CD4-positive, alpha-beta T cell treated with Interleukin-12 subunit alpha and Interleukin-12 subunit beta, for 1 hour (primary cell): ENCODE measurements at places on chromosomes 3 and 15.
A peak's percentile ranks its signal among the peaks of the same experiment; 100 is the strongest.

- DNase-seq = no peak
Observed at GRCh38 chr3:111803123-111803593, 55.9 kb upstream of the PHLDB2 start.

DNA sequence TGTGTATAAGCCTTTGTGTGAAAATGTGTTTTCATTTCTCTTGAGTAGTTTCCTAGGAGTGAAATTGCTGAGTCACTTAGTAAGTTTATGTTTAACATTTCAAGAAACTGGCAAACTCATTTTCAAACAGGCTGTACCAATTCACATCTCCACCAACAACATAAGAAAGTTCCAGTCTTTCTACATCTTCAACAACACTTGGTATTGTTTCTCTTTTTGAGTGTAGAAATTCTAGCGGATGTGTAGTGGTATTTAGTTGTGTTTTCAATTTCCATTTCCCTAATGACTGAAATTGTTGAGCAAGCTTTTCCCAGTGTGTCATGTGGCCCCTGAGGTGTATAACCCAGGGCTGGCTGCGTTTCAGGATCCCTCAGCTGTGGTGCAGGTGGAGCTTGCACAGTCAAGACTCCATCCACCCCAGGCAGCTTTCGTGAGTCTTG lies 258.5 kb downstream of the PDCD6IP start:
- DNase-seq = no peak

GRCh38 chr3:55469957-55470526 lies 17.1 kb downstream of the WNT5A start:
- DNase-seq = no peak

DNA sequence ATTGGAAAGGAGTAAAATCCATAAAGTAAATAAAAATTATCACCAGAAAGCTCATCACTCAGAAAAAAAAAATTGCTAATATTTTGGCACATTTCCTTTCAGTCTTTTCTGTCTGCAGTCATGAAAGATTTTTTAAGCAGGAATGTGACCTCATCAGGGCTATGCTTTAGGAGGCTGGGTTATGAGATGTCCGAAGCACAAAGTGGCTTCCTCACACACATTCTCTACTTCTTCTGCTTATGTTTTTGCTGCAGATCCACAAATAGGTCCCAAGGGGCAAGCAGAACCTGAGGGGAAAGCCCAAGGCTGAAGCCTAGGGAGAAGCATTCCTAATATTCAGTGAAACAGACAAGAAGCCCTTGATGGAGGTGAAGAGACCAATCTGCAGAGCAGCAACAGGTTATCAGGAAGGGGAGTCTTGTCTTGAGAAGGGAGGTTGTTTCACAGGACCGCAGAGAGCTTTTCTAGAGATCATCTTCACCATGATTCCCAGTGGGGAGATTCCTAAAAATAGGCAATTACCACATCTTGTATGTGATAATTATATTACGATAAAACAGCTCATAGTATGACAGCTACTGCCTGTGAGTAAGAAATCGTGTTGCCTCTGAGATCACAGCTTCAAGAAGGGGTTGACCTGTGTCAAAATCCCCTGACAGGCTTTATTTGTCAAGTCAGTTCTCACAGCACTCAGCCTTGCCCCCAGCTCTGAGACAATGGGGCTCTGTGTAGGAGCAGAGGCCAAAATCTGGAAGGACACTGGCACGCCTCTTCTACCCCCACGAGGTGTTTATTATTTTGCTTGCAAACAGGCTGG lies 60.5 kb downstream of the IGF2BP2 start:
- DNase-seq = no peak

- DNase-seq = no peak
Observed at GRCh38 chr3:64667887-64668581, 19.8 kb downstream of the ADAMTS9 start.

- no peak for DNase-seq
Observed at GRCh38 chr3:14113965-14114635, 10.6 kb downstream of the CHCHD4 start.

DNA sequence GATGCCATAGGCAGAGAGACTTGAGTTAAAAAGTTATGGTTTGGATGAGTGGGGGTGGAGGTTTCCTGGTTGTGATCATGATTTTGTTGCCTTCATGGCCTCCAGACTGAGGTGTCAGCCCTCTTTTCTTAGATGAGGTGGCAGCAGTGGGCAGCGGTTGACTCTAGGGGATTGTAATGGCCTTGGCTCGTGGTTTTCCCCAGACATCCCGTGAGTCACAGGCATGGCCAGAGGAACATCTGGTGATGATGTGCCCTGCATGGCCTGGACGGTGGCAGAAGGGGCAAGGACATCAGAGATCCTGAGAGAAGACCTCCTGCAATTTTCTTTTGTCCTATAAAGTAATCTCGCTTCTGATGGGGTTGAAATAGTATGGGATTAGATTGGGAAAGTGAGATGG lies 12.4 kb downstream of the RETNLB start:
- no peak for DNase-seq

DNA sequence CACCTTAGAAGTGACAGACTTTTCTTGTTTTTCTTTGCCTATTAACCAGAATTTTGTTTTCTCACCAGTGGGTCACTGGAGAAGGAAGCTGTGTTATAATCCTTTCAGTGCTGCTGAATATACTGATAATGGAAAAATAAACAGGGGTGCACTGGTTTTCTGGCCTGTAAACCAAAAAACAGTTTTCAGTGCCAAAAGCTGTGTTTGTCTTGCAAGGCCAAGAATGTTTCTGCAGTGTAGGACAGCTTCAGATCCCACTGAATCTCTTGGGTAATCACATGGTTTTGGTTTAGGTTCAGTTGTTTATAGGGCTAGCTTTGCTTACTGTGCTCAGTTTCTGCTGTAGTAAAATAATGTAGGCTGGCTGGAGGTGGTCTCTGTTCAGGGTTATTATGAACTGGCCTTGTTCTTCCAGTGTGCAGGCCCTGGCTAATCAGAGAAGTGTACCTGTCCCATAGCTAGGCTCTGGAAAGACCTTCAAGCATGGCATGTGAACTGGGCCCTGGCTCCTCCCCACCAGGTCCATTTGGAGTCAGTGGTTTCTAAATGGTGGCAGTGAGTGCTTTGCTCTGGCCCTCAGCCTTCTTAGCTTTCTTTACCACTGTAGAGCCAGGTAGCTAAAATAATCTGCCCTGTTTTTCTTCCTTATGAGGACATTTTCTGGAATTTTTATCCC lies 18.7 kb downstream of the PDE8A start:
- no peak for DNase-seq

DNA sequence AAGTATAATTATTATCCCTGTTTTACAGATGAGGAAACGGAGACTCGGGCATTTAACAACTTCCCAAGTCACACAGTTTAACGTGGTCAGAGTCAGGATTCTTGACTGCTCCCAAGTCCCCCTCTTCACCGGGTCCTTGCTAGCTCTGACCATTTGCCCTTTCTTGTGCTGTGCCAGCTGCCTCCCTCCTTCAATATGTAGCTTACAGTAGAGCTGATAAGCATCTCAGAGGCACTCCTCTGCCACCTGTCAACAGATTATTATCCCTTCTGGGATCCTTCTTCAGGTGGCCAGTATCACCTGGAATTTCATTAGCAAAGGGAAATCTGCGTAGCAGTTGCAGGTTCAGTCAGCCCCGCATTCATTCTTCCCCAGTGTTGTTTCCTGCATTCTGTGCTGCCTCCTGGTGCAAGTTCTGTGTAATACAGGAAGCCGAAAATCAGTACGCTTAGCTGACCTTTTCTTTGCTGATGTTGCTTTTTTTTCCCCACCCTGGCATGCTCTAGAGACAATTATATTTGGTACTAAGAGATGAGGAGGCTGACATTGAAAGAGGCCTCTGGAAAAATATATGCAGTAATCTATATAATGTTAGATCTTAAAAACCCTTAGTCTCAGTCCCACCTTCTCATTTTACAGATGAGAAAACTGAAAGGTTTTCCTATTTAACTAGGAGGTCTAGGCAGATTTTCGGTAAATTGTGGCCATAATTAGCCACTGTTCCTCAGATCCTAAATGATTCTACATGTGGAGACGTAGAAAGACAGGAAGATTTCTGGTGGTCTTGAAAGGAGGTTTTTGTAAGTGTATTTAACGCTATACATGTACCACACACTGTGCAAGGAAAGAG lies 24.8 kb downstream of the TMOD2 start:
- peak; percentile 60 for DNase-seq
